ENCODE measurements at places on chromosomes 4 and X.

DNA sequence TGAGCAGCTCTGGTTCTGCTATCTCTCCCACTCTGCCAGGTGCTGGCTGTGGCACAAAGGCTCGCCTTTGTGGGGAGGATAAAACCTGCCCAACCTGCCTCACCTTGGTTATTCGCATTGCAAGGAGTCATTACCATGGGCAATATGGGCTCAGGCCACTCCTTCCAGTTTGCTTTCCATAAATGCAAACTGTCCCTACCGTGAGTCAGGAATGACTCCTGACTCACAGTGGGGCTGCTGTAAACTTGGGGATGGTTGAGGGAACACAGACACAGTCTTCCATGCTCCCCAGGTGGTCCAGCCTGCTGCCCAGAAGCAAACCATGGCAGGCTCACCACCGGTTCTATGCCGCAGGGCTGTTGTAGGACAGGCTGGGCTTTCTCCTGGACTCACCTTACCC is 36.1 kb downstream of the COQ2 start:
- no peak for DNase-seq

- no peak for DNase-seq
These were observed 65.8 kb downstream of the TEC start for GRCh38 chr4:48203819-48204218.

GRCh38 chr4:108794136-108794535 is 31.3 kb upstream of the ETNPPL start:
- DNase-seq = no peak

DNA sequence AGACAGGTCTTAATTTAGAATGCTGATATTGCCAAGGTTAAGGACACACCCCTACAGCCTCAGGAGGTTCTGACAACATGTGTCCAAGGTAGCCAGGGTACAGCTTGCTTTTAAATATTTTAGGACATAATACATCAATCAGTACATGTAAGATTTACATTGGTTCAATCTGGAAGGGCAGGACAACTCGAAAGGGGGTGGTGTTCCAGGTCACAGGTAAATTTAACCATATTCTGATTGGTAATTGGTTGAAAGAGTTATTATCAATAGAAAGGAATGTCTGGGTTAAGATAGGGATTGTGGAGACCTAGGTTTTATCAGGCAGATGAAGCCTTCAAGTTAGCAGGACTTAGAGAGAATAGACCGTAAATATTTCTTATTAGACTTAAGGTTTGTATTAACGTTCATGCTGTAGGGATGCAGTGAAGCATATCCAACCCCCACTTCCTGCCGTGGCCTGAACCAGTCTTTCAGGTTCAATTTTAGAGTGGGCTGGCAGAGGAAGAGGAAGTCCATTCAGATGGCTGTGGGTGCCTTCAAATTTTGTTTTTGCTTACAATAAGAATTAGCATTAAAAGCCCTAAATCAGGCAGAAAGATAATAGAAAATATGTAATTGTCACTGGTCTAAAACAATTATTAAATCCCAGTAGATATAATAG is 136.5 kb upstream of the GALNTL6 start:
- peak; percentile 9 for DNase-seq

- DNase-seq = no peak
These were observed 15.0 kb downstream of the SORBS2 start for GRCh38 chr4:185797018-185797417.

DNA sequence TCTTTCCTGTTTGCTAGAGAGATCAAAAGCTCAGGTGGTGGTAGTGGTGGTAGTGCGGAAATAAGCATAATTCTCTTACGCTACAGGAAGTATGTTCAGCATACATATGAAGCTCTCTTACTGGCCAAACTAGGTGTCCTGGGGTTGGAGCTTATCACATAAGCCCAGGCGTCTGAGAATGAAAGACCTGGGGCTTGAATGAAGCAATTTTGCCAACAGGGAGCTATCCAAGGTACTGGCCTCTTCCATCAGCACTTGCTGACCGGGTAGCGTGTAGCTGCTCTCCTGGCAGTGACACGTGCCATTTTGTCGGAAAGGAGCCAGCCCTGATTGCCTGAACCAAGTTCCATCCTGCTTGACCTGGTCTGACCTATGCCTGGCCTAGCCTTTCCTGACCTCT is 65.9 kb upstream of the HPF1 start:
- DNase-seq = peak; percentile 39

DNA sequence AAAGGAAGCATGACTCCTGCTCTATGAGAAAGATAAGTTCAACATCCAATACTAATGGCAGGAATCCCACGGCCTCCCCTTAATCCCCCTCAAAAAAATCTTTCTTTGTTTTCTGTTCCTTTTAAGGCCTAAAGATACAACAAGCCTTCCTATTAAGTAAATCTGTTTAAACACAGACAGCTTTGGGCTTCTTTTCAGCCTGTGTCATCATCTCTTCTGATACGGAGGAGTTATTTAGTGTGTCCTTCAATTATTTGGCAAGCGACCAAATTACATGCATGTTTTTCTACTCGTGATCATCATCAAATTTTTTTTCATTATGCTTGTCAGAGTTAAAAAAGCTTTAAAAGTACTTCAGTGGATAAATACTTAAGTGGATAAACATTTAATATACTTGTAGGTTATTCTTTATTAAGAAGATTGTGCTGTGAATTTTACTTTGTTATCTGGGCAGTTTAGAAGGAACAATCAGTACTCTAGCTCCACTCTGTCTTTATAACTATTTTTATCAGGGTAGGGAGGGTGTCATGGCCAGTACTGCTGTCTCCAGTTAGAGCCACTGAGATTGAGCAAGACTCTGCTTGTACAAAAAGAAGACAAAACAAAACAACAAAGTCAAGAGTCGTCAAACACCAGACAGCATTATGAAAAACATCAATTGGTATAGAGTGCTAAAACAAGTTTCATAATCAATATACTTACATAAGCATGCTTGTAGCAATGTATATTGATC is 210.7 kb downstream of the PRR32 start:
- no peak for DNase-seq

DNA sequence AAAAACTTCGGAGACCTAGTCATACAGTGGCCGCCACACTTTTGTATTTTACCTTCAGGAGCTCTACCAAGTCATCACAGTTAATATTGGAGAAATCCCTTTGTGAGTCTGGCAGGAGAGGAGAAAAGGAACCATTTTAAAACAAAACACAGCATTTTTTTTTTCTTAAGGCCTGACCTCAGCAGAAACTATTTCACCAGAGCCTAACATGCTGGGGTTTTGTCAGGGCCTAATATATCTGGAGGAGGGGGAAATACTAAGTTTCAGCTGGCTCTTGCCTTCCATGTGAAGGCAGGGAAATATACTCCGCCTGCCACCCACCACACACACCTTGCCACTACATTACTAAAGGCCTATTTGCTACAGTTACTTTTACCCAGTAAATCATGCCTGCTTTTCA is 26.5 kb upstream of the BDH2 start:
- no peak for DNase-seq

DNA sequence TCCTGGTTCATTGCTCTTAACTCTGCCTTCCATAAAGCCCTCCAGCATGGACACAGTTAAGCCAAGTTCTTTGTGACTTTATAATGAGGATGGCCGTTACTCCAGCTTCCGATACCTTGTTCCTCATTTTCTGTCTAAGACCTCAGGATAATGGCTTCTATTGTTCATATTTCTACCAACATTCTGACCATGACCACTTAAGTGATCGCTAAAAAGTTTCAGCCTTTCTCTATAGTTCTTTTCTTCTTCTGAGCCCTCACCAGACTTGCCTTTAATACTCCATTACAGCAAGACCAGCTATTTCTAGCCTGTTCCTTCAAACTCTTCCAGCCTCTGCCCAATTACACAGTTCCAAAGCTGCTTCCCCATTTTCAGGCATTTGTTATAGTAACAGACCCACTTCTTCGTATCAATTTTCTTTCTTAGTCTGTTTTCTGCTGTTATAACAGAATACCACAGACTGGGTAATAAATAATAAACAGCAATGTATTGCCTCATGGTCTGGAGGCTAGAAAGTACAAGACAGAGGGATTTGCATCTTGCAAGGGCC is 12.3 kb downstream of the RNF175 start:
- no peak for DNase-seq

DNA sequence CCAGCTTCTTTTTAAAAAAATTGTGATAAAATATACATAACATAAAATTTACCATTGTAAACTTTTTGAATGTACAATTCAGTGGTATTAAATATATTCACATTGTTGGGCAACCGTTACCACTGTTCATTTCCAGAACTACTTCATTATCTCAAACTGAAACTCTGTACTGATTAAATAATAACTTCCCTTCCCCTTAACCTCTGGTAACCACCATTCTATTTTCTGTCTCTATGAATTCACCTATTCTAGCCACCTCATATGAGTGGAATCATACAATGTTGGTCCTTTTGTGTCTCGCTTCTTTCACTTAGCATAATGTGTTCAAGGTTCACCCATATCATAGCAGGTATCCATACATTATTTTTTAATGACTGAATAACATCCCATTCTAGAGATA is 8.3 kb downstream of the GPR50 start:
- DNase-seq = no peak

GRCh38 chr4:93828995-93829819 is 654 bp downstream of the ATOH1 start:
- DNase-seq = peak; percentile 29

- no peak for DNase-seq
These were observed 2.9 kb upstream of the CYBB start for GRCh38 chrX:37776987-37777325.

DNA sequence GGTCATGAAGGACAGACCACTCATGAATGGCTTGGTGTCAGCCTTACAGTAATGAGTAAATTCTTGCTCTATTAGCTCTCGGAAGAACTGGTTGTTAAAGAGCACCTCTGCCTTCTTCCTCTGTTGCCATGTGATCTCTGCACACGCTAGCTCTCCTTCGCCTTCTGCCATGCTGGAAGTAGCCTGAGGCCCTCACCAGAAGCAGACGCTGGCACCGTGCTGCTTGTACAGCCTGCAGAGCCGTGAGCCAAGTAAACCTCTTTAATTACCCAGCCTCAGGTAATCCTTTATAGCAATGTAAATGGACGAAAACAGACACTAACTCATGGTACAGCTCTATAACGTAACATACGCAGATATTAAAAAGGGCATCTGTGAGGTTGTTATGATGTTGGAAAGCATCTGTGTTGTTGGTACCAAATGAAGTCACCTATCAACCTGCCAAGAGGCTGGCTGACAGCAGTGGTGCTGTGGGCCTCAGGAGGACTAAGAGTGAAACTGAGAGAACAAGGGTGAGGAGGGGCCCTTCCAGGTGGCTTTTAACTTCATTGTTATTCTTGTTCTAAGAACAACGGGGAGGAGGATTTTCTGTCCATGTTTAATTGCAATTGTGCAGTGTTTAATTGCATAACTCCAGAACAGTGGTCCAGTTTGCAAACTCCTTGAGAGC is 69.2 kb downstream of the CRMP1 start:
- no peak for DNase-seq

- DNase-seq = no peak
These were observed 21.6 kb upstream of the C4orf54 start for GRCh38 chr4:99679204-99679603.

GRCh38 chrX:117751155-117751554 is 365.5 kb downstream of the KLHL13 start:
- DNase-seq = no peak

GRCh38 chrX:137573324-137574101 is 7.6 kb downstream of the ZIC3 start:
- DNase-seq = peak; percentile 15

GRCh38 chrX:57587607-57588006 is 4.2 kb upstream of the ZXDB start:
- DNase-seq = no peak

DNA sequence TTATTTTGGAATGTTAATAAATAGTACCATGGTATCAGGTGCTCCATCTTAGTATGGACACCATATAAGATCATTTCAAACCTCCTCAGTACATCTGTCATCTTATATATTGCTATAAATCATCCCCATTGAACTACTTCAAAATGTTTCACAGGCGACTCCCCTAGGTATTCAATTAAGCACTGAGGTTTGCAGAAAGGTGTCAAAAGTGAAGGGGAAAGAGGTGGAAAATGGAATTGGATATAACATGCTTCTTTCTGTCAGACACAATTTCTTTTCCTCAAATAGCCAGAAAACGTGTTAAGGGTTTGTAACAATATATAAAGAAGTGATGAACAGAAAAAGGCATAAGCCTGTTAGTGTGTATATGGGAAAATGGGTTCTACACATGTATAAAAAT is 325.5 kb downstream of the GRID2 start:
- DNase-seq = no peak

- no peak for DNase-seq
These were observed 147.0 kb upstream of the SH3RF1 start for GRCh38 chr4:169417629-169418282.

- no peak for DNase-seq
These were observed 48.8 kb downstream of the IGFBP7 start for GRCh38 chr4:57061395-57061794.

- DNase-seq = peak; percentile 15
These were observed 81.9 kb upstream of the QRFPR start for GRCh38 chr4:121462660-121463261.

GRCh38 chr4:1325176-1325480 is 21.9 kb upstream of the UVSSA start:
- no peak for DNase-seq

Measured in GM13977 (cell line).